Activated naive CD4-positive, alpha-beta T cell treated with anti-CD3 and anti-CD28 coated beads for 36 hours (primary cell): ENCODE measurements at places on chromosomes 1 and 21. TPM values are rescaled to one million over a fixed set of nuclear protein-coding genes. Genes with fewer than 3 reads are reported as not detected.

DNA sequence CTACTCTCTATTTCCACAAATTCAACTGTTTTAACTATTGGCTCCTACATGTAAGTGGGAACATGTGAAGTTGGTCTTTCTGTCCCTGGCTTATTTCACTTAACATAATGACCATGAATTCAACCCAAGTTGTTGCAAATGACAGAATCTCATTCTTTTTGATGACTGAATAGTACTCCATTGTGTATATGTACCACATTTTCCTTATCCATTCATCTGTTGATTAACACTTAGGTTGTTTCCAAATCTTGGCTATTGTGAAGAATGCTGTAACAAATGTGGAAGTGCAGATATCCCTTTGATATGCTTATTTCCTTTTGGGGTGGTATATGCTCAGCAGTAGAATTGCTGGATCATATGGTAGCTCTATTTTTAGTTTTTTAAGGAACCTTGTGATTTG is 33.0 kb downstream of the GBP6 start:
- no peaks in the 10 kb centered on the region for H3K4me1 ChIP-seq
- no peaks in the 10 kb centered on the region for H3K27me3 ChIP-seq
- no peak overlapping the region for H3K27ac ChIP-seq
- H3K4me3 ChIP-seq, result no peak overlapping the region
- DNase-seq, result no peak

DNA sequence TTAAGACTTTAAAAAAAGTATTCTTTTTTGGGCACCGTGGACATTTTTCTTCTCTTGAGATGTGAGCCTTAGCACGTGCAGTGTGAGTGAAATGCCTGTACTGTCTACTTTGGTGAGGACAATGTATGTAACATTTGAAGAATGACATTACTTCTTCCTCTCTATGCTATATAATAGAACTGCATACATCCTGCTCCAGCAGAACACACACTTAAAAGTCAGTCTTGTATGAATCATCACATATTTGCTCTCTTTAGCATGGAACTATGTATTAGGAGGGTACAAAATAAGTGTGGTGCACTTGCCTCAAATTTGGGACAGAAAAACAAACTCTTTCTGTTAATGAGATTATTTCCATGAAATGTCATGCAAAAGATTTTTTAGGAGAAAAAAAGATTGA is 358.4 kb upstream of the SGIP1 start:
- no peak overlapping the region for H3K27ac ChIP-seq
- peaks cover 4% of the 10 kb centered on the region for H3K27me3 ChIP-seq
- DNase-seq, result no peak
- H3K4me3 ChIP-seq, result no peak overlapping the region

- peaks cover 41% of the 10 kb centered on the region for H3K4me1 ChIP-seq
- H3K4me3 ChIP-seq, result peak within 1 kb of the TSS; percentile 94
- H3K36me3 ChIP-seq, result no peaks in the 10 kb centered on the region
- peaks cover 14% of the 10 kb centered on the region for H3K27me3 ChIP-seq
- H3K27ac ChIP-seq, result peak within 1 kb of the TSS; percentile 8
- peak; percentile 91 for DNase-seq
Observed at GRCh38 chr1:9823943-9824701, at the start of gene CLSTN1. Gene CLSTN1, minus strand, starts transcription at chr1:9823965. Its CDS starts 232 bp downstream, at chr1:9823733.

DNA sequence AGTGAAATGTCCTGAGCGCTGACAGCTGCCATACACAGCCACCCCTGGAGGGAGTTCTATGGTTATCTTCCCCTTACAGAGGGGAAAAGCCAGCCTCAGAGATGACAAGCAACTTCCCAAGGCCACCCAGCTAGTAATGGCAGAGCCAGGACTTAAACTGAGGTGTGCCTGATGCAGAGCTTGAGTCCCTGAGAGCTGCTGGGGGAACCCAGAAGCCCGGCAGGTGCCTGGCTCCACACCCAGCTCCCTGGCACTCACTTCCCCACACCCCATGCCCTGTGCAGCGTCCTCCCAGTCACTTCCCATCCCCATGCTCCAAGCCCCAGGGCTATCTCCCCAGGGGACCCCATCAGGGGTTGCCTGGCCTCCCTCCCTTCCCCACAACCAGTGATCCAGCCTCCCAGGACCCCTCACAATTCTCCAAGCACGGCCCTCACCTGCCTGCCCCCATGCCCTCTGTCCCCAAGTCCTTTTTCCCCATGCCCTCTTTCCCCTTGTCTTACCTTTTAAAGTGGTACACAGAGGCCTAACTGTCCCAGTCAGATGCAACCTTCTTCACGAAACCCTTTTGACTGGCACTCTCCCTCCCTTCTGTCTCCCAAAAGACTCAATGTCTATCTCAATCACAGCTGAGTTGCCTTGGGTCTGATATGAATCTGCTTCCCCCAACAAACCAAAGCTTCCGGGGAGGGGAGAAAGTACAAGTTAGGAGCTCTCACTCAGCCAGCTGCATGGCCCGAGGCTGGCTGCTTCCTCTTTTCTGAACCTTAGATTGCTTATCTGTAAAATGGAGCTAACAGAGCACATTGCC is 39.8 kb upstream of the LRP8 start:
- peak; percentile 69 for DNase-seq
- no peaks in the 10 kb centered on the region for H3K27me3 ChIP-seq
- peaks cover 19% of the 10 kb centered on the region for H3K4me1 ChIP-seq
- no peaks in the 10 kb centered on the region for H3K36me3 ChIP-seq
- peak overlapping the region; percentile 71 for H3K4me3 ChIP-seq

DNA sequence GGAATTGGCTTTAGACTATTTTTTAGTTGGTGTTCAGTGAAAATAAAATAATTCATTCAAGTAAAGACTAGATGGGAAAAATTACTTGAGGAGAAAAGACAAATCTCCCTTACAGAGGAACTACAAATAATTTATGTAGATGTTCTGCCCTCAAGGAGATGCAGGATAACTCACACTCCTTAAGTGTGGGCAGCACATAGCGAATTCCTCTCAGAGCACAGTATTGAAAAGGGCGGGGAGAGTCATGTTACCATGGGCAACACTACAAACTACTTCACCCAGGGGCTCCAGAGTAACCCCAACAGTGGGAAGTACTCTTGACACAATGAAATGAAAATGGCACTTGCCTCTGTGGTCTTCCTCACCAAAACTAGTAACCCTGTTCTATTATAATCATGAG is 20.6 kb upstream of the LAMC2 start:
- no peak overlapping the region for H3K27ac ChIP-seq
- H3K27me3 ChIP-seq, result no peaks in the 10 kb centered on the region
- no peak for DNase-seq
- no peaks in the 10 kb centered on the region for H3K36me3 ChIP-seq

DNA sequence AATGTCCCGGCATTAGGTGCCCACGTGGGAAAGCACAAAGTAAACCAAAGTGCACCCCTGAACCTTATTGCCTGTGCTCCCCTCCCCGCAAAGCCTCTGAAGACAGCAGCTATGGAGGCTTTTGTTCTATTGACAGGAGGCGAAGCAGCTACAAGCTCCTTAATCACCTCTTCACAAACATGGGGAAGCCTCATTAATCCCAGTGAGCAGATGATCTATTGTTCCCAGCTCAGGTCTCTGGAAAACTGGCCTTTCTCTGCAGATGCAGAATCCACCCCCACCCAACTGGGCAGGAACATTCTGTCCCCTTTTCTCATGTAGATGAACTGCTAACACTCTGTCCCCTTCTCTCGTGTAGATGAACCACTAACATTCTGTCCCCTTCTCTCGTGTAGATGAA is 190.5 kb upstream of the CSF3R start:
- no peaks in the 10 kb centered on the region for H3K4me1 ChIP-seq
- DNase-seq, result no peak
- H3K4me3 ChIP-seq, result no peak overlapping the region
- no peak overlapping the region for H3K27ac ChIP-seq

- no peak for DNase-seq
- no peak overlapping the region for H3K4me3 ChIP-seq
- H3K27ac ChIP-seq, result no peak overlapping the region
- no peaks in the 10 kb centered on the region for H3K27me3 ChIP-seq
Observed at GRCh38 chr1:169012416-169012815, 94.1 kb upstream of the ATP1B1 start.

DNA sequence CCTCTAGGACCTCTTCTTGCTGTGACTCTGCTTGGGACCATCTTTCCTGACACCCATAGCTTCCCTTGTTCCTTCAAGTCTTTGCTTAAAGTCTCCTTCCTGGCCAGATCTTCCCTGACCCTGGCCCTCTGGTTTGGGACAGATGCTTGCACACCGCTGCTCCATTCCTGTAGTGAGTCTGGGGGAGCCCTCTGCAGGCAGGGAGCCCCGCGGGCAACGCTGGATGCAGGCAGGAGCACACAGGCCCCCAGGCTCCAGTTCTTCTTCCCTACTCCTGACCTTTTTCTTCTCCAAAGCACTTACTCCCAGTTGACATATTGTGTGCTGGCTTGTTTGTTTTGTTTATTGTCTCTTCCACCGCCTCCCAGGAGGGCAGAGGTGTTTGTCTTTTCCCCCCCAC is 413.4 kb downstream of the CAMTA1 start:
- no peak for DNase-seq
- no peak overlapping the region for H3K4me3 ChIP-seq
- no peaks in the 10 kb centered on the region for H3K4me1 ChIP-seq
- H3K27ac ChIP-seq, result no peak overlapping the region

GDAP2 gene
- total RNA-seq, result 20.0 TPM

IARS2 gene
- total RNA-seq, result 59.7 TPM

RCSD1 gene
- total RNA-seq, result 27.9 TPM

CD160 gene
- total RNA-seq, result not detected

THEM5 gene
- not detected for total RNA-seq

FAM20B gene
- total RNA-seq, result 35.1 TPM

PPP1R15B gene
- 65.6 TPM for total RNA-seq
